ENCODE measurements at places on chromosomes 13 and 19. TPM values are rescaled to one million over a fixed set of nuclear protein-coding genes. Genes with fewer than 3 reads are reported as not detected.

Gene KLK7
- total RNA-seq = not detected

Gene TYK2
- 463 TPM for total RNA-seq

Gene ZSCAN4
- not detected for total RNA-seq

DNA sequence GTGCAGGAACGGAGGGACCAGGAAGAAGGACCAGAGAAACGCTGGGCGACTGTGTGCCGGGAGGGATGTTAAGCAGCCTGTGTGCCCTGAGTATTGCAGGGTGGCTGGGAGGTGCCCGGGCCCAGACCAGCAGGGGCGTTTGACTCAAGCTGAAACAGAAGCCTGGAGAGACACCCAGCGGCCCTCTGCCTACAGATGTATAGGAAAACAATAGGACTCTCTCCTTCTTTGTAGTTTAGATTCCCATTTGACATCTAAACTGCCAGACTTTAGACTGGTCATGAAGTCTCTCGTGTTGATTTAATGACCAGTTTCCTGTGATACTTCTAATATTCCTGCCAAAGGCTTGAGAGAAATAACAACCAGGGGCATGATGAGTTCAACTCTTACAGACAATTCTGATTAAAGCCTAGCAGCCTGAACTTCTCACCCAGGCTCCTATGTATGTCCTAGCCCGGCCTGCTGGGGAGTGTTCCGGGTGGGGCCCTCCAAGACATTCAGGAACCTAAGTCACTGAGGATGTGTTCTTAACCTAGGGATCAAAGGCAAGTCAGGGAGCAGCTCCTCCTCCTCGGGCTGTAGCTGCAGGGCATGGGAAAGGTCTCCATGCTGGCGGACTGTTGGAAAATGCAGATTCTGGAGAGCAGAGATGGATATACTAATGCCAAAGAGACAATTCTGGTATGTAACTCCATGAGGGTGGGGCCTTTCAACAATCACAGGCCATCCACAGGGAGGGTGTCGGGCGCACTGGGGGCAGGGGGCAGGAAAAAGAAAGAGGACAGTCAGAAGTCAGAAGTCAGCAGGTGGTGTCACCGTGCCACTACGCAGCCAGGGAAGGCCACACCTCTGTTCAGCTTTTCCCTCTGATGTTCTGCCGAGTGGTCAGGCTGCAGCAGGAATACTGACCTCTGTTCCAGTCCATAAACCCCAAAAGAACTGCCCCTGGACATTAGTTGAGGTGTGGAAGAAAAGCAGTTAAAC, 131.8 kb downstream of the STARD13 start:
- peak; percentile 21 for DNase-seq

DNA sequence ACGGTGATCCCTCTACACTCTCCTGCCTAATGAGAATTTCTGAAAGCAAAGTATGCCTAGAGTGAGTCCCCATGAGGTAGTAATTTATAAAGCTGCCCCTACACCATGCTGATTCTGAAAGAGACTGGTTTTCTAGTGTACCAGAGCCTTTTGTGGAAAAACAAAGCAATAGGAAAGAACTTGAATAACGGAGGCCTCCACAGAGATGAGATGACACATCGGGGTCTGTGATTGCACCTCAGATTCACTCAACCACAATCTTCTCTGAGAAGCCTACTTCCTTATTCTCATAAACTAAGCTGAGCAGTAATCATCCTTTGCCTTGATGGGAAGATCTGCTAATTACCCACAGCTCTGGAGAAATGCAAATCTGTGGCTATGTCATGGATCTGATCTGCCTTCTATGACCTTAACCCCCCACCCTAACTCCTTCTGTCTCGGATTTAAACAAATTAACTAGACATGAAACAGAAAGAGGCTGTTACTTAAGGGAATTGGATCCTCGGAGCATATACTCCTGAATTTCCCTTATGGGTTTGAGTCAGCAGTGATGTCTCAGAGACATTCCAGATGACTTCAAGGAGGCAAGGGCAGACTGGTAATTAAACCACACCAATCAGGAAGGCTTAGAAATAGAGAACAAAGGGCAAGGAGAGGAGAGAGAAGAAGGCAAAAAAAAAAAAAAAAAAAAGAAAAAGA, 128.0 kb downstream of the DCT start:
- no peak for DNase-seq

GRCh38 chr13:19984430-19985218, 26.1 kb downstream of the ZMYM2 start:
- DNase-seq = no peak

- DNase-seq = no peak
Observed at GRCh38 chr19:22783651-22784410, at the start of gene ZNF99. ZNF99 (minus strand) TSS chr19:22784151; CDS start chr19:22784016, 135 bp downstream.

- no peak for DNase-seq
Observed at GRCh38 chr13:40376296-40376849, 290.1 kb downstream of the FOXO1 start.

- no peak for DNase-seq
Observed at GRCh38 chr13:112034231-112034630, 32.7 kb upstream of the SOX1 start.

GRCh38 chr13:44685641-44686040, 109.5 kb upstream of the TSC22D1 start:
- DNase-seq = no peak

DNA sequence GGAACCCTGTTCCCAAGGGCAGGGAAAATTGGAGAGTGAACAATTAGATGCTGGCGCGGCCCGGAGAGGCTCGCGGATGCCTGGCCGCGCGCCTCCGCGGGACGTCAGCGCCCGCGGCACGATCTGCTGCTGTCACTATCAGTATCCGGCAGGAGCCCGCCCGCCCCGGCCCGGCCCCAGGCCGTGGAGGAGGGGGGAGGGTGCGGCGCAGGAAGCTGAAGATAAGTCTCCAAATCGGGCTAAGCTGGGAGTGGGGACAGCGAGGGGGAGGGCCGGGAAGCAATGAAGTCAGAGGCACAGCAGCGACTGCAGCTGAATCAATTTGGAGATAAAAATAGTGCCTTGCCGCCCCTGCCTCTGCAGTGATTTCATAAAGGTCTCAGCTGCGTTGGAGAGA, 441.5 kb upstream of the KLF12 start:
- DNase-seq = peak; percentile 28

Gene MEIOSIN
- total RNA-seq = not detected

- DNase-seq = peak; percentile 82
Observed at GRCh38 chr19:2478756-2479555, 3.0 kb downstream of the GADD45B start.

DNA sequence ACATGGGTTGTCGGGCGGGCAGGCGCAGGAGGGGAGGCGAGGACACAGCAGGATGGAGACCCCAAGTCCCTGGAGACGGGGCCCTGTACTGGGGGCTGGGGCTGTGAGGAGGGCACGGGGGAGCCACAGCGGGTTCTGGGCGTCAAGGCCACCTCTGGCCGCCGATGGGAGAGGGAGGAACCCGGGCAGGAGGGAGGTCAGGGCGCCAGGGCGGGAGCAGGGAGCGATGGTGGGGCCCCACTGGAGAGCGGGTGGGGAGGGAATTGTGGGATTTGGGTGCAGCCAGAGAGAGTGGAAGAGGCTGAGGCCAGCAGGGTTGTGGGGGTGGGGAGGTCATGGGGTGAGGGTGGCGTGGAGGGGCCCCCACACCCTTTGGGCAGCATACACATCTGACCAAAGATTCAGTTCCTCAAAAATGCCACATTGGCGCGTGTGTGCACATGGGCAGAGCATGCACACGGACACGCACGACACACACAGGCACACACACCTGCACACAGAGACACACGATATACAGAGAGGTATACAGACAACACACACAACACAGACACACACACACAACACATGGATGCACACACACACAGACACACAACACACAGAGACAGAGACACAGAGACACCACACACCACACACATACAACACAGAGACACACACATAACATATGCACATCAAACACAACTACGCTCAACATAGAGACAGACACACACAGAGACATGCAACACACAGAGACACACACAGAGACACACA, 54.9 kb downstream of the AP1M1 start:
- DNase-seq = peak; percentile 42

Gene ZNF564
- total RNA-seq = 22.1 TPM

Gene IL11
- total RNA-seq = not detected

DNA sequence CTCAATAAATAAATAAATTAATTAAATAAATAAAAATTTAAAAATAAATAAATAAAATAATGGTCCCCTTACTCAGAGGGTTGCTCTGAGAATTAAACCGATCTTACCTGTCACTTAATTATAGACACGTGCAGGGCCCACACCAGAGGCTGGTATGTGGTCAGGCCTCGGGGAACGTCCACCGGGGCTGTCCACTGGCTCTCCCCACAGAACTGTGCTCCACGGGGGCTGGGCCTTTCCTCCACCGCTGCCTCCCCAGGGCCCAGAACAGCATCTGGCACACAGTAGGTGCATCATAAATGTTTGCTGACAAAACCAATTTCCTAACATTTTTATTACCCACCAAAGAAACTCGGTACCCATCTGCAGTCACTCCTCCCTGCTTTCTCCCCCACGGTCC, 69.2 kb downstream of the CEBPG start:
- DNase-seq = no peak

DNA sequence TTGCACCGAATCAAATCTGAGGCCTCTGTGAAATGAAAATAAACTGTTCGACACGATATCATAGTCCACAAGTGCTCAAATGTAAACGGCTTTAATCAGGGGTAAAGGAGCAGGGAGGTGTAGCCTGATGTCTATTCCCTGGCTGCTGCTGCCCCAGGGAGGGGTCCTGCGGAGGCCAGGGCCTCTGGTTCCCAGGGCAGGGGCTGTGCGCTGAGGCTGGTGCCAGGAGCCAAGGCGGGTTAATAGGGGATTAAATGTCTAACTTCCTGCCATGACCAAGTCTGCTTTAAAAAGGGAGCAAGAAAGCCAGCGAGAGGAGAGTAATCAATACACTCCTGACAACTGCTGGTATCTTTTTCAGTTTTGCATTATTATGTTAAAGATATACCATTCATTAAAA, 59.4 kb downstream of the ZNF536 start:
- no peak for DNase-seq

- DNase-seq = no peak
Observed at GRCh38 chr19:28313633-28314032, 899.3 kb downstream of the UQCRFS1 start.

Gene CHMP2A
- total RNA-seq = 24.7 TPM

- peak; percentile 72 for DNase-seq
Observed at GRCh38 chr19:28466107-28467045, 746.6 kb downstream of the UQCRFS1 start.

DNA sequence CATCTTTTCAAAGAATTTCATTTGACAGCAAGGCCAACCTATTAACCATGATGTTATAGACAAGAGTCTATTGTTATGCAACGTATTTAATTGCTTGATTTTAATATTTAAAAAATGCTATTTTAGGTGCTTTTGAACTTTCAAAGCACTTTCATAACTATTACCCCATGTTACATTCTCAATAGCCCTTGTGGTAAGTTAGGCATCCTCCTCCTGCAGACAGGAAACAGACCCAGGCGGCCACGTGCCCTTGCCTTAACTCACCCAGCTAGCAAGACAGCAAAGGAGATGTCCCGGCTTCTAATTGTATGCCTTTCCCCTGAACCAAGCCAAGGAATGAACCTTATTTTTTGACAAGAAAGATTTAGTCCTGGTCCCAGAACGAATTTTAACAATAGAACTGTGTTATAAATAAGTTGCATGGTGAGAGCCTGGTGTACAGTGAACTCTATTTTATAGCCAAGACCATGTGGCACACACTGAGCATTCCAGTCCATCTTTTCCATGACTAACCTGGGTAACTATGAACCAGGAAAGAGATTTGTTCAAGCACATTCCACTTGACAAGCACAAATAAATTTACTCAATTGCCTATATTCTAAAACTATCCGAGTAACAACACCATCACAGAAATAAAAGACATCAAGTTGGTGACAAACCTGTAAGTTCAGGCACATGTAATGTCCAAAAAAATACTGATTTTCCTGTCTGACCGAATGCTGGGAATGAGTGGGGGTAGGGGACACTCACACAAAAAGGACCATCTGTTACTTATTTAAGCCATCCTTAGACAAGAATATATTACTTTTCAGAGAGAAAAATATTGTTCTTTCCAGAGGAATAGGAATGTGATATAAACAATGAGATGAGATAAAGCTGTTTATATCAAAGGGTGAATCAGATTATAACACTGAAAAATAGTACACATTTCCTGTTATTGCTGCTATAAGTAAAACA, 163.0 kb downstream of the EFNB2 start:
- no peak for DNase-seq

Gene SMAD9
- 10.4 TPM for total RNA-seq

DNA sequence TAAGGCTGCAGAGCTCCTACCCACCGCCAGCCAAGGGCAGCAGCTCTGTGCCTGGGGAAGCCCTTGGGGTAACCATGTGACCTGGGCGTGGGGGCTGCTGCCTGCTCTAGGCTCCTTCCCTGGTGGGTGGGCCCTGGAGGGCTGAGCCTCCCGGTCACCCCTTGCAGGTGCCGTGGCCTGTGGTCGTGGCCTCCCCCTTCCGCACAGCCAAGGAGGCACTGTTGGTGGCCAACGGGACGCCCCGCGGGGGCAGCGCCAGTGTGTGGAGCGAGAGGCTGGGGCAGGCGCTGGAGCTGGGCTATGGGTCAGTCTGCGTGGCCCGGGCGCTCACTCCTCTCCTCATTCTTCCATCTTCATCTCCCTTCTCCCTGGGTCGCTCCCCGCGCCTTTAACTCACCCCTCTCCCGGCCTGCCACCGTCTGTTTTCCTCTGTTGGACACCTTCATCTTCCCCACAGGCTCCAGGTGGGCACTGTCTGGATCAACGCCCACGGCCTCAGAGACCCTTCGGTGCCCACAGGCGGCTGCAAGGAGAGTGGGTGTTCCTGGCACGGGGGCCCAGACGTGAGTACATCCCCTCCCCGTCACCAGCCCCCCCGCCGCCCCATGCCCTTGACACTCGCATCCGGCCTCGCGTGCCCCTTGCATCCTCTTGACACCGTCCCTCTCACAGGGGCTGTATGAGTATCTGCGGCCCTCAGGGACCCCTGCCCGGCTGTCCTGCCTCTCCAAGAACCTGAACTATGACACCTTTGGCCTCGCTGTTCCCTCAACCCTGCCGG, 9.9 kb upstream of the FLT3LG start:
- DNase-seq = no peak

GRCh38 chr19:18845961-18846360, 14.2 kb downstream of the UPF1 start:
- no peak for DNase-seq

DNA sequence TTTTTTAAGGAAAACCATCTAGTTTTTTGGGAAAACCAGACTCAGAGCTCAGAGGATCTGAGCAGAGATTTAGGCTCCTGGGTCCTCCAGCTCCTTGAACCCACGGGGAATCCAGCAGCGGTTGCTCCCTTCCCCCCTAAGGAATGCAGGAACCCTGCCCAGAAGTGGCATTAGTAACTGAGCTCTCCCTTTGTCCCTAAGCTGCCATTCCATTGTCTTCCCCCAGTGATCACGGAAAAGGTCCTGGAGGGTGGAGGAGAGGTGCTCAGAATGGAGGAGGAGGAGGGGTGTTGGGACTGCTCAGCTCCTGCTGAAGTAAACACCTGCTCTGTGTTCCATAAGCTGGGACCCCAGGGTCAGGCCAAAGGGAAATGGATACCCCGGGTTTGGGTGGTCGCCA, 16.8 kb upstream of the OR1M1 start:
- DNase-seq = no peak
